Brain microvascular endothelial cell (primary cell): ENCODE measurements at places on chromosomes 2 and 18.

- no peak for DNase-seq
Observed at GRCh38 chr2:127087791-127088495, 19.0 kb downstream of the BIN1 start.

GRCh38 chr2:215320679-215321078, 8.8 kb downstream of the ATIC start:
- no peak for DNase-seq

GRCh38 chr2:26975656-26976055, 5.2 kb downstream of the MAPRE3 start:
- DNase-seq = no peak

- no peak for DNase-seq
Observed at GRCh38 chr2:130808482-130809268, 28.0 kb upstream of the ARHGEF4 start.

DNA sequence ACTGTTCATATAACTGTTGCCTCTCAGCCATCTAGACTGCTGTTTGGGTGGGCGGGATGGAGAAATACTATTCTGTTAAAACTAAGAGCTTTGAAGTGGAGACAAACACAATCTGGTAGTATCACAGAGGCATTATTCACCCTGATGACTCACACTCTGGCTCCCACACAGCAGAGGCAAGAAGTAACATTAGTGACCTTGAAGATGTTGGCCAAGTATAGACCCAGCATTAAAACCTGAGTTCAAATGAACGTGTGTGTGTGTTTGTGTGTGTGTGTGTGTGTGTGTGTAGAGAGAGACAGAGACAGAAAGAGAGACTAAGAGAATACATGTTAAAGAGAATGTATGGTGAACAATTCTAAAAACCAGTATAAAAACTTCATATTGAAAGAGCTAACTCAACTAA, 22.5 kb upstream of the ACVR1 start:
- DNase-seq = peak; percentile 89

- no peak for DNase-seq
Observed at GRCh38 chr2:109155553-109156451, 26.8 kb downstream of the SH3RF3 start.

DNA sequence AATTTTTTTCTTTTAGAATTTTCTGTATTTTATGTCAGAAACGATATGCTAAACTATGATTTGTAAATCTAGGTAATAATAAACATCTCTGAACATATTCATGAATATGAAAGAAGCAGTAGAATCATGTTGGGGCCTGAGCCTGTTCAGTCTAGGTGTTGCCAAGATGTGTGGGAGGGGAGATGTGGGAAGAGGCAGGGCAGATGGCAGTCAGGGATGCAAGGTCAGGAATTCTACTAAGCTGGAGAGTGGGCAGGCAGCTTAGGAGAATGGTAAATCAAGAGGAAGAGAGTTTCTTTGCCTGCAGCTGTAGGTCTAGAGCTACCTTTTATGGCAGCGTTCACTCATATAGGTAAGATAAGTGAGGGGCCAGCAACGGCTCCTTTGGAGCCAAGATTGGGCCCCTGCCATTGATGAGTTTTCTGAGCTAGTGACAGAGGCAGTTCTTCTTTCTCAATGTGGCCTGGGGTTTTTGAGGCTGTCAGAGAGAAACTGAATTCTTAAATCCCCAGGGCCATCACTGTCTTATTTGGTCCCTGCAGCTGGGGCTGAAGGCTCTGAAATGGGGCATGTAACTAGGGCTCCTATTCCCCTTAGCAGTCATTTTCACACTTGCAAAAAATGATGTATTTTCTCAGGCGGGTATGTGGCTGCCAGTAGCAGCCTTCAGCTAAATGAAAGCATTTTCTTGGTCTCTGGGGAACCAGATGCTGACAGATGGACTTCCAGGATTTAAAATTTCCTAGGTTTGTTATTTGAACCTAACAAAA, 232.8 kb downstream of the PIK3C3 start:
- DNase-seq = no peak
